Stimulated activated CD4-positive, alpha-beta T cell treated with anti-CD3 and anti-CD28 coated beads, TNF-alpha, amount 100 ng/mL, for 1 hour (primary cell): ENCODE measurements at places on chromosomes 6 and 20.

- no peak for DNase-seq
Measured at GRCh38 chr6:147055821-147056392, 148.3 kb upstream of the STXBP5 start.

DNA sequence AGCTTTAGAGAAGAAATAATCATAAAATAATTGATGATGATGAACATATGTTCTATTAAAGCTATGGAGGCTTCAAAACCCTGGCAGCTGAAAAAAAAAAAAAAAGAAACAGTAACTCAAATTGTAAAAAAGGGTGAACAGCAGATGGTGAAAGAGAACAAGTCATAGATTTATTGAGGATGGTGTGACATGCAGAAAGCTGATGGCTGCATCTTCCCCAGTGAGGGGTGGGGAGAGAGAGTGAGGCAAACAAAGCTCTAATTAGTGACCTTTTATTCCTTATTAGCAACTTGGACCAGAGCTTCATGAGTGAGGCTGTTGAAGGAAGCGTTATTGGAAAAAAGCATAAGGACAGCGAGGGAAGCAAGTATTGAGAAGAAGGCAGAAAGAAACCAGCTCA is 191.7 kb downstream of the EDN1 start:
- DNase-seq = no peak

DNA sequence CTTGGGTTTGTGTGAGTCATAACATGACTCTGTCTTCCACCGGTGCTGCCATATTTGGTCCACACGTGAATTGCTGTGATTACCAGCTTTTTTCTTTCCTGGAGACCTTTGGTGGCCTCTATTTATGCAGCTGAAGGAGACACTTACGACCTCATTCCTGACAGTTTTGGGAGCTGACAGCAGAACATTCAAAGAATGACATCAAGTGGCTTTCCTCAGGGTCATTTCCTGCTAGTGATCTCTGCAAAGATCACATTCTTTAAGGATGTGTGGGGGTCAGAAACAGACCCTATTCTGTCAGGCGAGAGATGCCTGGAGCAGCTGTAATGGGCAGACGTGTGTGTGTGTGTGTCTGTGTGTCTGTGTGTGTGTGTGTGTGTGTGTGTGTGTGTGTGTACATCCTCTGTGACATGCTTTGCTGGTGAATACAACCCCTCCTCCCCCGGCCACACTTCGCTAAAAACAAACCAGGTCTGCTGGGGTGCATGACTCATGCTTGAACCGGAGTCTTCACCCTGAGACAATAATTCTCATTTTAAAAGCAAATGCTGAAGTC is 115.6 kb downstream of the TMEM170B start:
- DNase-seq = peak; percentile 18

GRCh38 chr20:4670469-4670868 is 51.2 kb upstream of the PRND start:
- no peak for DNase-seq

DNA sequence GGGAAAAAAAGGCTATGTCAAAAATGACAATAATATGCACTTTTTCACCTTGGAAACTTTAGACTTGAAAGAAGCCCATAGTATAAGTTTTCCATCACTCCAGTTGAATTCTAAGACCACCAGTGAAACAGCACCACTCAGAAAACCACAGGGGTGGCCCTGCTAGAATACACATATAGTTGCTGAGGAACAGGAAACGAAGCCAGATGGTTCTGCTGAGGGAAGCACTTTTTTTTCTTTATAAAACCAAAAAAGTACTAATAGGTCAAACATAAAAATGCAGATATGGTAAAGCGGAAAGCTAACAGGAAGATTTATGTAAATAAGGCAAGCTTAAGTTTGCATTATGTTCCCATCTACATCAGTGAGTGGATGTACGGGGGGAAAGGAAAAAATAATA is 303.9 kb downstream of the FOXC1 start:
- no peak for DNase-seq

- no peak for DNase-seq
Measured at GRCh38 chr20:36102809-36103596, 51.5 kb upstream of the EPB41L1 start.

- DNase-seq = no peak
Measured at GRCh38 chr6:117729613-117730012, 54.3 kb downstream of the NUS1 start.

- peak; percentile 27 for DNase-seq
Measured at GRCh38 chr6:142692942-142693341, 252.0 kb downstream of the HIVEP2 start.

DNA sequence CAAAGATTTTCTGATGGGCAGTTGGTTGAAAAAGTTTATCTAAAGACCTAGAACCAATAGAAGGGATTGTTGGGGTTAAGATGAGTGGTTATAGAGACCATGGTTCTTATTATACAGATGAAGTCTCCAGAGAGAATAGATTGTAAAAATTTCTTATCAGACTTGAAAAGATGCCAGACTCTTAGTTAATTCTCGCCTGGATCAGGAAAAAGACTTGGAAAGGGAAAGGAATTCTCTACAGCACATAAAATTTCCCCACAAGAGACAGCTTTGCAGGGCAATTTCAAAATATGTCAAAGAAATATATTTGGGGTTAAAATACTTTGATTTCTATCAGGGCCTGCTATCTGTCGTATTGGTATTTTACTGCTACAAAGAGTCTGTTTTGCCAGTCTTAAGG is 582.6 kb downstream of the UTRN start:
- no peak for DNase-seq

DNA sequence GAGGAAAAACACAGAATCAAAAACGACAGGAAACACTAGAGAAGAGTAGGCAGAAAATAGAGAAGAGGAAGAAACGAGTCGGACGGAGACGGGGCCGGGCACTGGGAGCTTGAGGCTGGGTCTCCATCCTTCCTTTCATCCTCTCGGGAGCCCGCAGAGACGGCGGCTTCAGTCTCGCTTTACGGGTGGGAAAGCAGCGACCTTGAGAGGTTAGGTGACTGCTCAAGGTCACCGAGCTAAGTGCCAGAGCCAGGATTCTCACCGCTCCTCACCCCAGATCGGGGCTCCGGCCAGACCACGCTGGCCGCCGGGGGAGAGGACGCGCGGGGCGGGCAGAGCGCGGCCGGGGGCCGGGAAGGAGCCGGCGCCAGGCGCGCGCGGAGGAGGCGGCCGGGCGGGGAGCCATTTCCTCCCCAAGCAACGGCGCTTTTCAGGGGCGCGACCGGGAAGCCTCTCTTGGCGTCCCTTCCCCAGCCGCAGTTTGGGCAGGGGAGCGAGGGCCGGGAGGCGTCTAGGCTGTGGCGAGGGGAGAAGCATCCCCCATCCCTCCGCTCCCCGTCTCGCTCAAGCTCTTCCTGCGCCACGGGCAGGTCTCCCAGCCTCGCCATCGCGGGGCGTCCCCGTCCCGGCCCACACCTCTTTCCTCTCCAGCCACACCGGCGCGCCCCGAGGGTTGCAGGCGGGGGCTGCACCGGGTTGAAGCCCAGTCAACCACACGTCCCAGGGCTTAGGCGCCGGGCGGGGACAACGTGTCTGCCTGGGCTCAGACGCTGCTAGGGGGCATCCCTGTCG is 24.1 kb upstream of the MAP3K7 start:
- DNase-seq = no peak

GRCh38 chr20:63082308-63082938 is 75.7 kb upstream of the BHLHE23 start:
- no peak for DNase-seq

- no peak for DNase-seq
Measured at GRCh38 chr20:61129311-61129710, 122.8 kb upstream of the CDH4 start.

- DNase-seq = peak; percentile 8
Measured at GRCh38 chr6:137033828-137034227, 10.9 kb downstream of the IL20RA start.

- no peak for DNase-seq
Measured at GRCh38 chr6:140071601-140072062, 697.2 kb upstream of the CITED2 start.

GRCh38 chr6:2554651-2555260 is 196.0 kb downstream of the MYLK4 start:
- DNase-seq = no peak

DNA sequence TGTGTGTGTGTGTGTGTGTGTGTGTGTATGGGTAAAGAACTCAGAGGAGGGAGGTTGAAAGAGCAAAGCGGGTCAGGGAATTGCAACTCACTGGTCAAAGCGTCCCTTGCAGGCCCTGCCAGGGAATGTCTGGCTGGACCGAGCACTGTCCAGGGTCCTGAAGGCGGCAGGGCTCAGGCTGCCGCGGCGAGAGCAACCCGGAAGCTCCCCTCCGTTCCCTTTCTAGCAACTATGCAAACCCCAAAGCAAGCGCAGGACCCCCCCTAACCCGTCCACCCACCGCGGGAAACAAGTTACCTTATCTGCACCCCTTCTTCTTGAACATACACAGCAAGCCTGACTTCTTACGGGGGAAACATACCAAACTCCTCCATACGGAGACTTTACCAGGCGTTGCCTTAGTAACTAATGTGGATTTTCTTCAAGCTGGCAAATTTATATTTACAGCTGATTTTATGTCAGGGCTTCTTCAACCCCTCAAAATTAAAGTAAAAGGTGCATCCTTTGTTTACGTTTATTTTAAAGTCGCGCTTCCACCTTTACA is 538 bp upstream of the GRM1 start:
- no peak for DNase-seq

- DNase-seq = no peak
Measured at GRCh38 chr6:77264970-77265369, 198.3 kb downstream of the HTR1B start.

DNA sequence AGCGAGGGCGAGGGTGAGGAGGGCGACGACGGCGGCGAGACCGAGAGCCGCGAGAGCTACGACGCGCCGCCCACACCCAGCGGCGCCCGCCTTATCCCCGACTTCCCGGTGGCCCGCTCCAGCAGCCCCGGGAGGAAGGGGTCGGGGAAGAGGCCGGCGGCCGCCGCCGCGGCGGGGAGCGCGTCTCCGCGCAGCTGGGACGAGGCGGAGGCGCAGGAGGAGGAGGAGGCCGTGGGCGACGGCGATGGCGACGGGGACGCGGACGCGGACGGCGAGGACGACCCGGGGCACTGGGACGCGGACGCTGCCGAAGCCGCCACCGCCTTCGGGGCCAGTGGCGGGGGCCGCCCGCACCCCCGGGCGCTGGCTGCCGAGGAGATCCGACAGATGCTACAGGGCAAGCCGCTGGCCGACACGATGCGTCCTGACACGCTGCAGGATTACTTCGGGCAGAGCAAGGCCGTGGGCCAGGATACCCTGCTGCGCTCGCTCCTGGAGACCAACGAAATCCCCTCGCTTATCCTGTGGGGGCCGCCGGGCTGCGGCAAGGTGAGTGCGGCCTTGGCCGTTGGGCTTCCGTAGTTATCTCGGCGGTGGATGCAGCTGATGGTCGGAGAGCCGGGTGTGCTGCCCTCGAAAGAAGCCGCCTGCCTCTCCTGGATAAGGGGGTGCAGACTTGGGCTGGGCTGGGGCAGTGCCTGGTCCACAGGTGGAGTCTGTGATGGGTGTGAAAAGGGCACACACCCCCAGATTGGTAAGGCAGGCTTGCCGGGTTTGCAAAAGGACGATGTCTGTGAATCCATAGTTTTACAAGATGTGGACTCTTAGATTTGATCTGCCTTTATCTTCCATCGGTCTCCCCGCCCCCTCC is 938 bp downstream of the WRNIP1 start:
- DNase-seq = peak; percentile 12

- DNase-seq = no peak
Measured at GRCh38 chr20:38673725-38674091, 50.6 kb upstream of the SLC32A1 start.

- DNase-seq = no peak
Measured at GRCh38 chr20:23000232-23000947, 34.7 kb upstream of the SSTR4 start.

GRCh38 chr20:48294196-48294595 is 508.9 kb upstream of the SULF2 start:
- DNase-seq = no peak

GRCh38 chr6:65948062-65948461 is 241.0 kb upstream of the EYS start:
- no peak for DNase-seq

DNA sequence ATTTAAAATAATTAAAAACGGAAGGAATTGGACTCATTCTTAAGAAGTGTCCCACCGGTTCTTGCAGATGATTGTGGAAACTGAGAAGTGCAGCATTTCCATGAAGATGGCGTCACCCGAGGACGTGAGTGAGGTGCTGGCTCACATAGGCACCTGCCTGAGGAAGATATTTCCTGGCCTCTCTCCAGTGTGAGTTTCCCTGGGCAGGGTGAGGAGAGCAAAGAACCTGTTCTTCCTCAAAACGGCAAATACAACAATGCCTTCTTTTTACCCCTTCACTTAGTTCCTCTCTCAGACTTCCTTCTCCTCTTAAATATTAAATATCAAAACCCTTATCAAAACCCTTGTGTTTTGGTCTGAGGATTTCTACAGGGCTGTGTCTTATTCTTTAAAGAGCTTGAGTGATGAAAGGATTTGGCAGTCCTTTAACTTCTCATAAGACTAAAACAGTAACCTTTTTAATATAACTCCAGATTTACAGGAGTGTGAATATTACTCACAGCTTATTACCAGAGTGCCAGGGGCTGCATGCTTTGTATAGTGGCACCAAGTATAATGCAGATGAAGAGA is 156.3 kb downstream of the CARMIL1 start:
- no peak for DNase-seq

GRCh38 chr6:161319231-161319630 is 45.4 kb upstream of the AGPAT4 start:
- no peak for DNase-seq

GRCh38 chr6:45803071-45803470 is 212.6 kb downstream of the CLIC5 start:
- no peak for DNase-seq

DNA sequence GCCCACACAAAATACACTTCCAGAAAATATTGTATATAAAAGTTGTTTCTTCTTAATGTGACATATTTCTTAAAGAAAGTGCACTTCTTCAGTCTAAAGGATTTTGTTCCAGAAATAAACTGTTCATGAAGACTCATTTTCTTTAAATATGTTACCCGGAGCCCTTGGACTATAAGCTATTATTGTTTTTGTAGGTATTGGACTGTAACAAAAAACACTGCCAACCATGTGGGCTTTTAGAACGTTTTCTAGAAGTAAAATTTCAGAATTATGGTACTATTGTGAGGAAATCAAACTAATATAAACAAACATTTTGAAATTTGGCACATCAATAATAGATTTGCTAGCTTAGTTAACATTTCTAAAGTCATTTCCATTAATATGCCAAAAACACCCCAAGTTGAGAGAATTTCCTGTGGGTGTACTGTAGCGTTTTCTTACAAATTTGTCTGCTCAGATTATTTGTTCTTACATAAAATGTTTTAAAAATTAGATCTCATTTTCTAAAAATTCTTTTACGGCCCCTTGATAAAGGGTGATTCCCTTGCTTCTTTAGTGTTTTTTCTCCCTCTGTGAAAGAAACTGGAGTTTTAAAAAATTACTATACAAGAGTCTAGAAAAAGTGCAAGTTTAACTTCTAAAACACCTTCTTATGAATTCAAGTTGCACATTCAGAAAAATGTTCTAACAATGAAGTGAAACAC is 3.4 kb downstream of the NKX2-4 start:
- no peak for DNase-seq

DNA sequence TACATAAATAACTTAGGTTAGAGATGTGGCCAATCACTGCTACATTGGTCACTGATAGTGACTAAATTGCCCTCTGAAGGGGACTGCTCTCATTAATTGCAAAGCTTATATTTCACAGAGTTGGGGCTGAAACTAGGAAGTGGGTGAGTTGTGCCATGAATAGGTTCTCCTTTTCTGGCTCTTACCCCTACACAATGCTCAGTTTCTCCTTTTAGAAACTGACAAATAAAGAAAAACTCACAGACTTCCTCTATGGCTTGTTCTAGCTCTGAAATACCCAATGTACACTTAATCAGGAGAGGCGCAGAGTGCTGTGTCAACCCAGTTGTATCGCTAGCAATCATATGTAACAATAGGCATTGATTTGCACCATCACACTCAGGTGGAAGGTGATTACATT is 41.2 kb upstream of the PROKR2 start:
- no peak for DNase-seq

GRCh38 chr20:51573576-51574243 is 31.2 kb upstream of the NFATC2 start:
- DNase-seq = no peak
